ENCODE measurements at places on chromosomes 5 and 9.

- no peaks in the 10 kb centered on the region for H3K36me3 ChIP-seq
- no peak overlapping the region for H3K4me3 ChIP-seq
- H3K27ac ChIP-seq = no peak overlapping the region
- no peaks in the 10 kb centered on the region for H3K27me3 ChIP-seq
- DNase-seq = no peak
These were observed 46.2 kb downstream of the GALNT10 start for GRCh38 chr5:154236536-154237375.

DNA sequence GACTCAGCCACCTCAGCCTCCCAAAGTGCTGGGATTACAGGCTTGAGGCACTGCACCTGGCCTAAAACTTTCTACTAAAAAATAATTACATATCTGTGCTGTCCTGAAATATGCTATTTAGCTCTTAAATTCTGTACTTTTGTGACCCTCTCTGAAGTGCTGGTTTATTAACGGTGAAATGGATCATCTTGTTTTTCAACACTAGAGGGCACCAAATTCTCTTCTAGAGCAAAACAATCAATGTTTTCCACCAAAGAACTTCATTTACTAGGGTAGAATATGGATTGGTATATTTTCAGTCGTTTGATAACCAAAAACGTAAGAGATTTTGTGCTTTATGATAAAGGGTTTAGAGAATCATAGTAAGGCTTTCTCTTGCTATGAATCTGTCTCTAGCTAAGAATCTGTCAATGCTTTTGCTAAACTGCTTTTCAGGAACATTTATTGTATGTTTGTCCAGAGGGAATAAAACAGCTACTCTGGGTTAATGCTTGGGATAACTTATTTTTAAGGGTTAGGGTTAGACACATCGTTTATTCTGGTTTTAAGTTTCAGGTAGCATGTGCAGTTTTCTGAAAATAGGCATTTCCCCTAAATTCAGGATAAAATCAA is 63.6 kb downstream of the RNF180 start:
- H3K4me1 ChIP-seq = no peaks in the 10 kb centered on the region
- no peaks in the 10 kb centered on the region for H3K27me3 ChIP-seq
- H3K27ac ChIP-seq = no peak overlapping the region
- H3K36me3 ChIP-seq = no peaks in the 10 kb centered on the region

GRCh38 chr9:83299571-83299970 is 236.6 kb upstream of the RASEF start:
- DNase-seq = peak; percentile 36
- H3K27me3 ChIP-seq = no peaks in the 10 kb centered on the region
- peaks cover 22% of the 10 kb centered on the region for H3K4me1 ChIP-seq
- peak overlapping the region; percentile 68 for H3K27ac ChIP-seq
- no peak overlapping the region for H3K4me3 ChIP-seq

GRCh38 chr9:135522137-135522877 is 1.1 kb downstream of the LCN1 start:
- no peak for DNase-seq
- H3K27me3 ChIP-seq = peaks cover 7% of the 10 kb centered on the region
- no peaks in the 10 kb centered on the region for H3K36me3 ChIP-seq

GRCh38 chr9:37002413-37003217 is 31.5 kb downstream of the PAX5 start:
- H3K4me3 ChIP-seq = no peak overlapping the region
- no peak overlapping the region for H3K27ac ChIP-seq
- DNase-seq = no peak
- H3K4me1 ChIP-seq = no peaks in the 10 kb centered on the region

DNA sequence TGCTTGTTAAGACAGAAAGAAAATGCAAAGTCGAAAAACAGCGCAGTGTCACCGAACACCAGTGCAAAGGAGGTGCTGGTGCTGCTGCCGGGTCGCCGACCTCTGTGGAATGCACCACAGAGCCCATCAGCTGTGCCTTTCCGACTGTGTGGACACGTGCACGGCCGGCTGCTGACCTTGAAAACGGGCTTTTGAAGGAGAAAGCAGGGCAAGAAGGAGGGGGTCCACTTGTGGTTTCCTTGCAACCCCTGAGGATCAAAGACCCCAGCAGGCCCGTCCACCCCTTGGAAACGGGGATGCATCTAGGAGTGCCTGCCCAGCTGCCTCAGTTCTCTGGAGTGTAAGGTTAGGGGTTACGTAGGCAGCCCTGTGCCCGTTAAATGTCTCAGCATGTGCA is 6.2 kb upstream of the OLFM1 start:
- peaks cover 1% of the 10 kb centered on the region for H3K4me1 ChIP-seq
- no peak overlapping the region for H3K4me3 ChIP-seq
- no peak for DNase-seq
- H3K27ac ChIP-seq = no peak overlapping the region
- H3K36me3 ChIP-seq = no peaks in the 10 kb centered on the region

GRCh38 chr5:9059920-9060691 is 485.8 kb downstream of the SEMA5A start:
- no peak overlapping the region for H3K27ac ChIP-seq
- H3K4me1 ChIP-seq = no peaks in the 10 kb centered on the region
- no peaks in the 10 kb centered on the region for H3K27me3 ChIP-seq
- H3K4me3 ChIP-seq = no peak overlapping the region
- DNase-seq = no peak

DNA sequence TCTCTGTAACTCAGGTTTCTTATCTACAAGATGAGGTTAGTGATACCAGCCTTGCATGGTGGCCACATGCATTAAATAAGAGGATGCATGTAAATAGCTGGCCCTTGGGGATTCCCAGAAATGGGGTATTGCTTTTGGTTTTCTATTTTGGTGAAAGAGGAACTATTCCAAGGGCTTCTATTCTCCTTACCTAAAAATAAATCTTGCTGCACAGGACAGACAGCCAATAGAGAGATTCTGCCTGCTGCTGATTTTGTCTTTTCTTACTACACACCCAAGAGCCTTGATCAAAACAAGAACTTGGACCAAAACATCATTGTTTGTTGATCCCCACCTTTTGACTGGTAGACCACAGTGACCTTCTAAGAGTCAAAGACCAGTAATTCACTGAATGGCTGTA is 161.8 kb downstream of the PJA2 start:
- H3K36me3 ChIP-seq = no peaks in the 10 kb centered on the region
- H3K4me3 ChIP-seq = no peak overlapping the region
- no peak for DNase-seq
- no peak overlapping the region for H3K27ac ChIP-seq
- H3K27me3 ChIP-seq = peaks cover 2% of the 10 kb centered on the region

- H3K36me3 ChIP-seq = no peaks in the 10 kb centered on the region
- H3K27me3 ChIP-seq = no peaks in the 10 kb centered on the region
- no peaks in the 10 kb centered on the region for H3K4me1 ChIP-seq
- DNase-seq = no peak
- no peak overlapping the region for H3K4me3 ChIP-seq
These were observed 25.8 kb upstream of the CARNMT1 start for GRCh38 chr9:75053869-75054268.

GRCh38 chr5:127008300-127008975 is 21.9 kb downstream of the MARCHF3 start:
- H3K36me3 ChIP-seq = no peaks in the 10 kb centered on the region
- peak; percentile 69 for DNase-seq
- peaks cover 50% of the 10 kb centered on the region for H3K4me1 ChIP-seq
- H3K27ac ChIP-seq = peak overlapping the region; percentile 33
- H3K27me3 ChIP-seq = no peaks in the 10 kb centered on the region

DNA sequence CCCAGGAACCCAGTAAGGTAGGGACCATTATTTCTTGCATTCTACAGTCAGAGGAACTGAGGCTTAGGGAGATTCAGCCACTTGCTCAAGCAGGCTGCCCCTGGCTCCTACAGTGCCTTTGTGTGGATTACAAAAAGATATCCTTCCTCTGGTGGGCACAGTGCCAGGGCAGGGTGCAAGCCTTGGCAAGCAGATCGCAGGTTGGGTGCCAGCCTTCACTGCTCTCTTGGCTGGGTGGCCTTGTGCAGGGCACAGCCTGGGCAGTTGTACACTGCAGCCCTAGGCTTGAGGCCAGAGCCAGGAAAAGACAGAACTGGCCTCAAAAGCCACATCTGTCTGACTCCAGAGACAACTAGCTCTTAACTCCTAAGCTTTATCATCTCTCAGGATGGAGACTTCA is 15.0 kb downstream of the DOCK2 start:
- H3K36me3 ChIP-seq = no peaks in the 10 kb centered on the region
- H3K27me3 ChIP-seq = no peaks in the 10 kb centered on the region
- no peak for DNase-seq
- H3K4me1 ChIP-seq = no peaks in the 10 kb centered on the region
- H3K4me3 ChIP-seq = no peak overlapping the region

DNA sequence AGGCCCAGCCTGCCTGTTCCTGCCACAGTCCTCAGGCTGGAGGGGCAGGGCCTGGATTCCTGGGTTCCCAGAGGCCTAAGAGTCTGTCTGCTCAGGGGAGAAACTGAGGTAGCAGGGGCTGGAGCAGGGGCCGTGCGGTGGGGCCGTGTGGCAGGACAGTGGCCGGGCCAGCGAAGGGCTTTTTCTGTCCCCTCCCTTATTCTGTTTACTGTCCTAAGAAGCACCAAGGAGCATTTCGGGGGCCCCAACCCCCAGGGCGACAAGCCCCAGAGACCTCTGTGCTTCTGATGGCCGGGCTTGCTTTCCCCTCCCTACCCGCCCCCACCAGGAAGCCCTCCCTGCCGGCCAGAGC is 6.8 kb upstream of the ASB6 start:
- H3K4me1 ChIP-seq = no peaks in the 10 kb centered on the region
- DNase-seq = no peak
- no peak overlapping the region for H3K4me3 ChIP-seq
- H3K27me3 ChIP-seq = no peaks in the 10 kb centered on the region
- H3K27ac ChIP-seq = no peak overlapping the region

GRCh38 chr5:17061973-17062470 is 125.9 kb upstream of the MYO10 start:
- no peak for DNase-seq
- H3K36me3 ChIP-seq = no peaks in the 10 kb centered on the region
- H3K4me3 ChIP-seq = no peak overlapping the region
- no peak overlapping the region for H3K27ac ChIP-seq

GRCh38 chr5:172322028-172322965 is 38.7 kb upstream of the UBTD2 start:
- H3K27ac ChIP-seq = no peak overlapping the region
- no peaks in the 10 kb centered on the region for H3K27me3 ChIP-seq
- H3K4me1 ChIP-seq = no peaks in the 10 kb centered on the region
- no peak overlapping the region for H3K4me3 ChIP-seq

GRCh38 chr5:110225949-110226348 is 500.5 kb downstream of the TMEM232 start:
- H3K4me3 ChIP-seq = no peak overlapping the region
- no peaks in the 10 kb centered on the region for H3K27me3 ChIP-seq

DNA sequence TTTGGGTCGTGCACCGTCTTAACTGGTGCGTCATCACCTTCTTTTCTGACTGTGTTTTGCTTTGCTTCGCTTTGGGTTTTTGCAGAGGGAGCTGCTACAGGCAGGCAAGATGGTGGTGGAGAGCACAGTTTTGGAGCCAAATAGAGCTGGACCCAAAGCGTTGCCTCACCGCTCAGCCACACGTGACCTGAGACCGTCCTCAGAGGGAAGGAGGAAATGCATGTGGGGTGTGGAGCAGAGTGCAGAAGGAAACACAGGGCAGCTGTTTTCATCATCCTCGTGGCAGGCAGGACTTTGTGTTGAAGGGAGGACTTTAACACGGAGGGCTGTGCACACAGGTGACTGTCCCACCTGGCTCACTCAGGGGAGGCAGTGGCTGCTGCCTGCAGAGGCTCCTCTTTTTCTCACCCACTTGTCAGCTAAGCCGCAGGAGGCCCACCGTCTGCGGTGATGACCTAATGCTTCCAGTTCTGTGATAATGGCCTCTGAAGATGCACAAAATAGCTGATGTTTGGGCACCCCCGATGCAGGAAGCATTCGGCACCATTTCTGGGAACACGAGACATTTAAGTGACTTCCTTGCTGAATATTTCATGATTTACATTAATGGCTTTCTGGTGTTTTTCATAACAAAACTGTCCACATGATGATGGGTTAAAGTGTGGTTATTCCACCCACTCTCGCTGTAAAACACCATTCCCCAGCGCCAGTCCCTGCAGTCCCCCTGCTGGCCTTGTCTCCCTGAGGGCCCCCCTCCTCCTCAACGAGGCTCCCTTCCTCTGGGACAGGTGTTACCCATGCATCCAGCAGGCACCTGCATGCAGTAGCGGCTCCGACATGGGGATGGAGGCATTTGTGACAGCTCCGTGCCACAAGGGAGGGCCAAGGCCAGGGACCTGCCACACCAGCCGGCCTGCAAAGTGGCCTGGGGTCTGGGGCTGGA is 12.4 kb upstream of the UBAC1 start:
- no peaks in the 10 kb centered on the region for H3K4me1 ChIP-seq
- no peak overlapping the region for H3K27ac ChIP-seq
- H3K27me3 ChIP-seq = no peaks in the 10 kb centered on the region
- H3K36me3 ChIP-seq = no peaks in the 10 kb centered on the region

GRCh38 chr5:65047948-65048690 is 279.4 kb downstream of the CWC27 start:
- H3K36me3 ChIP-seq = no peaks in the 10 kb centered on the region
- no peaks in the 10 kb centered on the region for H3K27me3 ChIP-seq
- no peak overlapping the region for H3K27ac ChIP-seq

DNA sequence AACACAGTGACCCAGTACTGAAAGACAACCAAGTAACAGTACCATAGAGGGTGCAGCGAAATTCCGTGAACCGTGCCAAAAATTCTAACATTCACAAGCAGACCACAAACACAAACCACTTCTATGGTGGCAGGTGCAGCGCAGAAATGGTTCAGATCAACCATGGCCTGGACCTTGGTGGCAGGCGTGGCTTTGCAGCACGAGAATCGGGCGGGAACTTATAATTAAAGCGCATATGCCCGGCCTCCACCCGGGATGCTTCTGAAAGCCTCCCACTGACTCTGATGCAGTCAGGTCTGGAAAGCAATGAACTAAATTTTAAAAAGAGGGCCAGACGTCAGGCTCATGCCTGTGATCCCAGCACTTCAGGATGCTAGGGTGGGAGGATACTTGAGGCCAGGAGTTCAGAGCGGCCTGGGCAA is 68.0 kb upstream of the TBC1D9B start:
- H3K27ac ChIP-seq = no peak overlapping the region
- H3K27me3 ChIP-seq = no peaks in the 10 kb centered on the region
- no peak for DNase-seq
- H3K4me1 ChIP-seq = no peaks in the 10 kb centered on the region
- H3K36me3 ChIP-seq = peaks cover 55% of the 10 kb centered on the region

DNA sequence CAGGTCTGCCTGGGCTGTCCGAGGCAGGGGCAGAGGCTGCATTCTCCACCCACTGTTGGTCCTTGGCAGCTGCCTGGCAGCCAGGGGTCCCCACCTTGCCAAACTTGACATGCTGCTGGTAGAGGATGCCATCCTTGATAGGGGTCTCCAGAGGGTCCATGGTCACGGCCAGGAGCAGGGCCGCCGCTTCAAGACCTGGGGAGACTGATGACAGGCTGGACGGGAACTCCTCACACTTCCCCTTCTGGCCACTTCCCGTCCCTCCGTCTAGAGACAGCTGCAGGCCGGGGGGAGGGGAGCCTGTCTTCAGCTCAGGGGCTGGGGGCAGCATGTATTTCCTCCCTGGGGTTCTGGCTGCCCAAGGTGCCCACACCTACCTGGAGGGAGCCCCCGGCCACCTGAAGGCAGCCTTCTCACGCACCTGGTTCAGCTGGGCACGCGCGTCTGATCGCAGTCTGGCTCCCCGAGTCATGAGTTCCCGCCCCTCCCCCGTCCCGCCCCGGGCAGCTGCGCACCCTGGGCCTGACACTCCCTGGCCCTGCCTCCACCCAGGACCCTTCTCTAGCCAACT is at the start of gene DOK3:
DOK3 (minus strand) TSS at position 446 of the 571 bp plus-strand sequence; CDS start at position 160, 286 bp downstream.
- no peaks in the 10 kb centered on the region for H3K4me1 ChIP-seq
- peak; percentile 55 for DNase-seq
- peak within 1 kb of the TSS; percentile 23 for H3K27ac ChIP-seq
- H3K36me3 ChIP-seq = peaks cover 47% of the 10 kb centered on the region
- H3K27me3 ChIP-seq = no peaks in the 10 kb centered on the region
- H3K4me3 ChIP-seq = peak within 1 kb of the TSS; percentile 54

All from psoas muscle (tissue), 8 donors.